ENCODE measurements at places on chromosomes 2 and 18.
A peak's percentile ranks its signal among the peaks of the same experiment; 100 is the strongest.

GRCh38 chr2:118852605-118853128 lies 5.2 kb upstream of the EN1 start:
- DNase-seq = no peak

DNA sequence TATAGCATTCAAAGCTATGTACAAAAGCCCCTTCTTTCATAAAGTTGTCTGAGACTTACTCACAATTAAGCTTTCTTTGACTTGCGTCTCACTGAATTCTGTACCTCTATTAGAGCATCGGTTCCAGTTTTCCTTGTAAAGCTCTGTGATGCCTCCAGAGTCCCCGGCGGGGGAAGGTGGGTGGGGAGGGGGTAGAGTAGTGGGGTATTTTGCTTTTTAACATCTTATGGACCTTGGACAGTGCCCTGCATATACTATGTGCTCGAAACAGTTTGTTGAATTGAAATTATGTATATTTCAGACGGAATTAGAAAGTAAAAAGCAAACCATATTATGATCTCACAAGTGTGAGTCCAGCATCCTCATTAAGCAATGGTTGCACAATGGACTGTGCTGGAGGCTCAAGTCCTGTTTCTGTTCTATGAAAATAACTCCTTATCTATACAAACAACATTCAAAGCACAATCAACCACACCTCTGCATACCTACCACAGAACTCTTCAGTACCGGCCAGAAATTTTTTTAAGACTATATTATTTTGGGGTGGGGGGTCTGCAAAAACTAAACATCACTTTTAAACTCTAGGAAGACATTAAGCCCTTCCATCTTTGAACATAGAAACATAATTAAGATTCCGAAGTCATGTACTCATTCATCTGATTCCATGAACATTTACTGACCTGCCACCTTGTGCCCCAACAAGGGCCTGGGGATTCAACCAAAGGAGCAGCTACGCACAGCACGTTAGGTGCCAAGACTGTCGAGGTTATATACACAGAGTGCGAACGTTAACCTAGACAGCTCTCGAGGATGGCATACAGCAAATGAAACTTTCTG lies 908 bp downstream of the STAT1 start:
- DNase-seq = peak; percentile 57

DNA sequence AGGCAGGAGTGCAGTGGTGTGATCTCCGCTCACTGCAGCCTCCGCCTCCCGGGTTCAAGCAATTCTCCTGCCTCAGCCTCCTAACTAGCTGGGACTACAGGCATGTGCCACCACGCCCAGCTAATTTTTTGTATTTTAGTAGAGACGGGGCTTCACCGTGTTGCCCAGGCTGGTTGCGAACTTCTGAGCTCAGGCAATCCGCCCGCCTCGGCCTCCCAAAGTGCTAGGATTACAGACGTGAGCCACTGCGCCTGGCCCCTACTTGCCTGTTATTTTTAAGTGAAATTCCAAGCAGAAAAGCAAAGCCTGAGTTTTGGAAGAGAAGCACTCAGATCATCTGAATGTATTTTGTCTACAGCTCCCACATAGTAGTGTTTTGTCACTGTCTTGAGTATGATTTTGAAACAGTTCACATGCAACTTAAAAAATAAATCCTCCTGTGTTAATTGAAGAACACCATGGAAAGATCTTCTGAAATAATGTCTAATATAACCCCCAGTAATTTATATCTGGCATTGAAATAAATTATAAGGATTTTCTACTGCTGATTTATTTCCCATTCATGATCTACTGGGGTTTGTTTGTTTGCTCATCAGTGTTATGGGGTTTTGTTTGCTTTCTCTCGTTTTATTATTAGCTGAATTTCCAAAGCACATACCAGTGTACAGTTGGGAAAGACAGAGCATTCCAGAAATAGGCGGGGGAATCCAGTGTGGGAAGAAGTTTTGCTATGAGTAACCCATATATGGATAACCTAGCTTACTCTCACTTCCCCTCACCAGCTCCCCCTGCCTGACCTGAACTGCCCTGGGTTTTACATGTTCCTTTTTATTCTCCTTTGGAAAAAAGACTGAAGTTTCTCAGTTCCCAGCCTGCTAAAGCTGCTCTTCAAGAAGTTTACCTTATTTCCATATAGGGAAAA lies 80.1 kb upstream of the MAP3K20 start:
- peak; percentile 95 for DNase-seq

DNA sequence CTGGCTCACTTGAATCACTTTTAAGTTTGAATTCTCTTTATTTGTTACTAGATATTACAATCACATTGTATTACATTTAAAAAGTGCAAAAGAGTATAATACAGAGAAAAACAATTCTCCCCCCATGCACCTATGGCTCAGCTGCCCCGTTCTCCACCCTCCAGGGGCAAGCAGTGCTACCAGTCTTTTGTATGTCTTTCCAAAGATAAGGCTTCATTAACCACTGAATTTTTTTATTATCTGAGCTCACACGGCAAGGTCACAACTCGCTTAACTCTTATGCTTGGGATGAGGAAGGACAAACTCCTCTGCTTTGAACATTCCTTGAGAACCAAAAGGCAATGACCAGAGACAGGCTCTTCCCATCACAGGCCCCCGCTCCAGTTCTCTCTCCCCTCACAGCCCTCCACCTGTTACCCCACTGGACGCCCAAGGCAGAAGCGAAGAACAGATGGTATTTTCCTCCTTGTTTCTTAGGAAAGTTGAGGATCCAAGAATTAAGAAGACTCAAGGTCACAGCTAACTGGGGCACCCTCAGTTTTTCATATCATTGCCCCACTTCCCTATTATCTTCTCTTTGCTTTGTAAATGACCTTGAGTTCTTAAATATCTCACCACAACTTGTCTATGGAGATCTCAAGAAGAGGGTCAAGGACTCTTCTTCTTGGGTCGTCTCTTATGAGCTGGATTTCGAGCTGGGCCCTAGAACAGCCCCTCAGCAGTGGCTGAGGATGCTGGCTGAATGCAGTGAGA lies 30.1 kb downstream of the SH2D6 start:
- no peak for DNase-seq

DNA sequence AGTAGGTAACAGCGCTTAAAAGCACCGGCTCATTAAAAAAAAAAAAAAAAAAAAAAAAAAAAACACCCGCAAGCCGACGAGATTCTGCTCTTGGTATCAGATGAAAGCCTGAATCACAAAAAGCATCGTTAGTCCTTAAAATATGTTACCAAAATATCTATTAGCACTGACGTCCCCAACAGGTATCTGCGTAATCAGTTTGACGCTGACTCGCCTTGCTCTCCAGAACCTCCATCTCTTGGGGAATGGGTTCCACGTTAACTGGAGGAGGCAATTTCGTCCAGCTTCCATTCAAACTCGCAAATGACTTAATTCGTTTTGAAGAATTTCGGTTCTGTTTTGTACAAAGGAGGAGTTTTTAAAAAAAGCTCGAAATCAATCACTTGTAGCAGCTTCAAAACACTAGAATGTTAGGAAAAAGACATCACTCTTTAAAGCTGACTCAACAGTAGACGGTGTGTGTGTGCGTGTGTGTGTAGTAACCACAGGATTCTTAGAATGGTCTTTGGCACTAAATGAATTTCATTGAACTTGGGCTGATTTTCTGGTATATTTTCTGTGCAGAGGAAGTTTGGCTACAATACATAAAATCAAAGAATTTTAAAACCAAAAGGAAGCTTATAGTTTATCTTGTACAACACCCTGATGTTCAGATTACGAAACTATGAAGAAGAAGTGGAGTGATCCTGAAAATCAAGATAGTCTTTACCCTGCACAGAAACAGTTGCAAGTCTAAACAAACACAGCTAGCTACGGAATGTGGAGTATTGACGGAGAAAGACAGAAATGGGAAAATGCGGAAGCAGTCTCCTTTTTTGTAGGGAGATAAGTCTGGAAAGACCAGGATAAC lies 1.1 kb upstream of the PGAP1 start:
- DNase-seq = peak; percentile 80

- no peak for DNase-seq
Measured at GRCh38 chr2:239802185-239802649, 222.9 kb downstream of the NDUFA10 start.

DNA sequence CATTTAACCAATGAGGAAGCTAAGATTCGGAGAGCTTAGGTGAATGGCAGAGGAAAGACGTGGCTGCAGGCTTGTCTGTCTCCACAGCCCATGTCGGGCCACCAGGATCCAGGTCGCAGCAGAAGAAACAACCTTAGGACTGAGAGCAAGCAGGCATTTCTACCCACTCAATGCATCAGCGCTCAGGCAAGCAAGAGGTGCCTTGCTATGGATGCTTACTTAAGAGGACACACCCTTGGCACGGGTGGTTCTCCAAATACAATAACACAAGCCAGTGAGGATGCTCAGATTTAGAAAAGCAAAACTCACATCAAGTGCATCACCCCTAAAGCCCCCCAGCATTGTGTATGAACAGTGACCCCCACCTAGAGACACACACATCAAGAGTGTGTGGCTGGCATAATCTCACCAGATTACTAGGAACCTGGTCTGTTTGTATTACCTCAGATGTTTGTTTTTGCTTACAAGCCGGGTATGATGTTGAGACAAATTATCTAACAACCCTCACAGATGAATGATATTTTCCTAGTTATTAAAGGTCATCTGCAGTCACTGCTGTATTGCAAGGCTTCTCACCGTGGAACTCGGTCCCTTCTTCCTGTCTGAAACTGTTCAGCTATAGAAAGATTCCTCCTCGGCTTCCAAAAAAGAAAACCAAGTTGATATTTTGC lies 34.2 kb upstream of the NPAS2 start:
- no peak for DNase-seq

DNA sequence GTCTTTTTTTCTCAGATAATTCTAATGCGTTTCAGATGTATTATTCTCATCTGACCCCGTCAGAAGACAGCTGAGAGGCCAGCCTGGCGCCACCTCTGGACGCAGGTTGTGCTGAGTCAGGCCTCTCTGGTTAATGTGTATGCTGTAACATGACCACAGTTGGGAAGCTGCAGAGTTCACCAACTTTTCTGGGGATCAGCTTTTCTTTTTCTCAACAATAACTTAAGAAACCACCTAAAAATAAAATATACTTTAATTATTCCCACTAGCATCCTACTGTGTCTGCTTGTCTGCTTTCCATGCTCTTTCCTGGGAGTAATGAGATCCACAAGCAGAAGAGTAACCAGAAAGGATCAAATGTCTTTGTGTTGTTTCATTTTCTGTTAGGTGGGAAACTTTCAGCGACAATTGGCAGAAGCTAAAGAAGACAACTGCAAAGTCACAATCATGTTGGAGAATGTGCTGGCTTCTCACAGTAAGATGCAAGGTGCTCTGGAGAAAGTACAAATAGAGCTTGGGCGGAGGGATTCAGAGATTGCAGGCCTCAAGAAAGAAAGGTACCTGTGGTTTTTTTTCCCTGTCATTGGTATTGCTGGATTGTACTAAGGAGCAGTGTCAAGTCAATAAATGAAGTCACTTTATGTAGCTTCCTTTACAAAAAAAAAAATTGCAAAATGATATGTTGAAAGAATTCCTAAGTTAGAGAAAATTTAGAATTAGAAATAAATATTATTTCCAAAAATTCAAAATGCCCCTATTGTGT lies 79.8 kb downstream of the CCDC150 start:
- DNase-seq = peak; percentile 69

GRCh38 chr2:227761740-227762476 lies 16.2 kb downstream of the SCYGR8 start:
- no peak for DNase-seq

DNA sequence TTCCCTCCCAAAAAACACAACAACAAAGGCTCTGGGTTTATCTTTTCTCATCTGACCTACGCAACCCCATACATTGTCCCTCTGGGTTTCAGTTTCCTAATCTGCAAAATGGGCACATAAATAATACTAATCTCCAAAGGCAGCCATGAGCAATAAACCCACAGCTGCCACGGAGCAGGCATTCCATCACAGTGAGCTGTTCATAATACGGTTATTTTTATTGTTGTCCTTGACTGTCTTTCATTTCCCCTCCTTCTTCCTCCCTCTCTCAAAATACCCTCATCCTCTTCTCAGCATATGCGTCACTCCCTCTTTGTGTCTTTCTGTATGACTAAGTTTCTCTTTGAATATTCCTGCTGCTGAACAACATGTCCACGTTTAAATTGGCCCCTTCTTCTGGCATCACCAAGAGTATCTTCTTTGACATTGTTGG lies 129.8 kb upstream of the CAB39 start:
- DNase-seq = peak; percentile 60

DNA sequence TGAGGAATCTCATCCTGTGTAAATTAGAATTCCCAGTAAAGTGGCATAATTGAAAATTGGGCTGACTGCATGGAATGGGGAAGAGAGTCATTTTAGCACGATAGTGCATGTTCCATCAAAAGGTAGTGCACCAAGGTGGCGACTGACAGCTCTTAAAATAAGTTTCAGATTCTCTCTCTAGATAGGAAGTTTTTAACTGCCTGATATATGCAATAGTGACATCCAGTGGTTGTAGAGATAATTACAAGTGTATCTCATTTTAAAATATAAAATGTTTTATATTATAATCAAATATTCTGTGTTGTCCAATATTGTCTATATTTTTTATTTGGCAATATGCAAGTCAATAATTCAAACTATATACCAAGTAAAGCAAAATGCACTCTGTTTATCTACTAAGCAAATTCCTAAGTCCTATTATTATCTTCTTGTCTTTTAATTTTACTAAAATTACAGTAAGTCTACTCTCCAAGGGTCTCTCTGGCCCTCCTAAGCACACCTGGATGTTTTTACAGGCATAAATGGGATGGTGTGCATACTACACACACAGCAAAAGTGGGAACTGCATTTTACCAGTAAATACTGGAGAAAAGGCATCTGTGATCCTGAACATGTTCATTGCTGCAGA lies 397.7 kb upstream of the HNRNPA3 start:
- DNase-seq = peak; percentile 30

DNA sequence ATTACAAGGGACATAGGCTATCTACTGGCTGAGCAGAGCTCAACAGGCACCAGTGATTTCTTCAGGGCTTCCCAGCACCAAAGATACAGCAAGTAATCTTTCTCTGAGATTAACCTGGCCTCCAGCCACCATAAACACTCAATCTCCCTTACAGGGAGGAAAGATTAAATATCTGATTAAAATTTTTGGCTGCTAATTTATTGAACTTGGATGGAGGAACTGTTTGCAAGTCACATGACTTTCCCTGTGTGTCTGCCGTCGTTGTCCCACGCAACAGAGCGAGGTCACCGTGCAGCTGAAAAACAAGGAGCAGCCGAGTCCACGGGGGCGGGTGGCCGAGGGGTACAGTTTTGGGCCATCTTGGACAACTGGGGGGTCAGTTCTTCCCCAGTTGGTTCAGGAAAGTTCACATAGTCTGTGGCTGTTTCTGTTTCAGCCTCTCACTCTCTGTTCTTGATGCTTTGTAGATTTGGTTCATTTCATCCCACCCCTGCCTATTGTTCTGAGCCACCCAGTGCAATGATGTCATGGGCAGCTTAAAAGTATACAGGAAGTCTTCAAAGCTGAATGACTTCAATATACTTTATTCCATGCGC lies 186.8 kb upstream of the CTAGE1 start:
- DNase-seq = peak; percentile 91

GRCh38 chr2:2914252-2914651 lies 463.4 kb downstream of the EIPR1 start:
- no peak for DNase-seq
